ENCODE measurements at places on chromosomes 5 and 9. TPM values are rescaled to one million over a fixed set of nuclear protein-coding genes. Genes with fewer than 3 reads are reported as not detected.
A peak's percentile ranks its signal among the peaks of the same experiment; 100 is the strongest.

The TRIO gene
- 55.8 TPM for total RNA-seq

The SPINK7 gene
- total RNA-seq, result not detected

The GRIA1 gene
- total RNA-seq, result 1.2 TPM

The GLIPR2 gene
- 6.7 TPM for total RNA-seq

The FOXI1 gene
- total RNA-seq, result not detected

DNA sequence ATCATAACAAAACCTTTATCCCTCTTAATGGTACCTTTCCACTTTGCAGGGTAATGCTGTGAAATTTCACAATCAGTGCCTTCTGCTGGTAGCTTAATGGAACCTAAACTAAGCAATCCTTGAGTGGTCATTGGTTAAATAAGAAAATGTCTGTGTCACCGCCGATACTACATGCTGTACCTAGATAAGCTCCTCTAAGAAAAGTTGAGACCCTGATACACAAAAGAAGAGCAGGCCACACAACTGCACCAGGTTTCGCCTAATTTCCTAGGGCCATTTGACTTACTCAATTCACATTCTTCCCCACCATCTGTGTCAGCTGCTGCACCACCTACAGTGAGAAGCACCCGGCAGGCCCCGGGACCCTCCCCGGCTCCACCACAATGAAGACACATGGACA is 9.0 kb upstream of the EDF1 start:
- no peak for DNase-seq

- no peak for DNase-seq
Observed at GRCh38 chr5:883475-884181, 9.0 kb downstream of the BRD9 start.

GRCh38 chr5:2262620-2263019 is 379.9 kb upstream of the IRX4 start:
- no peak for DNase-seq

DNA sequence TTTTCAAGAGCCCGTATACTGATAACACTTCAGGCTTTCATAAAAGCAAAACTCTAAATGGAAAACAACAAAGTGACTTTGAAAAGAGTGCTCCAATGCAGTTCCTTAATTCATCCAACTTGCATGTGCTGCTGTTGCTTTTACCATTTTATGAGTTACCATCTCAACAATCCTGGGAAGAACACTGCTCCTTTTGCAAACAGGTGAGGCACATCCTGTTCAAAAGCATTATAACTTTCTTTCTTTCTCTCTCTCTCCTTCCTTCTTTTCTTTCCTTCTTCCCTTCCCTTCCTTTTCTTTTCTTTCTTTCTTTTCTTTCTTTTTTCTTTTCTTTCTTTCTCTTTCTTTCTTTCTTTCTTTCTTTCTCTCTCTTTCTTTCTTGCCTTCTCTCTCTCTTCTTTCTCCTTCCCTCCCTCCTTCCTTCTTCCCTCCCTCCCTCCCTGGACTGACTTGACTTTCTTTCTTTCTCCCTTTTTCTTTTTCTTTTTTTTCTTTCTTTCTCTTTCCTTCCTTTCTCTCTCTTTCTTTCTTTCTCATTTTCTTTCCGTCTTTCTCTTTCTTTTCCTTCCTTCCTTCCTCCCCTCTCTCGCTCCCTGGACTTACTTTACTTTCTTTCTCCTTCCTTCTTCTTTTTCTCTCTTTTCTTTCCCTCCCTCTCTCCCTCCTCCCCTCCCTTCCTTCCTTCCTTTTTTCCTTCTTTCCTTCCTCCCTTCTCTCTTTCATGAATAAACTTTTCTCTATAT is 11.2 kb upstream of the PARP8 start:
- no peak for DNase-seq

DNA sequence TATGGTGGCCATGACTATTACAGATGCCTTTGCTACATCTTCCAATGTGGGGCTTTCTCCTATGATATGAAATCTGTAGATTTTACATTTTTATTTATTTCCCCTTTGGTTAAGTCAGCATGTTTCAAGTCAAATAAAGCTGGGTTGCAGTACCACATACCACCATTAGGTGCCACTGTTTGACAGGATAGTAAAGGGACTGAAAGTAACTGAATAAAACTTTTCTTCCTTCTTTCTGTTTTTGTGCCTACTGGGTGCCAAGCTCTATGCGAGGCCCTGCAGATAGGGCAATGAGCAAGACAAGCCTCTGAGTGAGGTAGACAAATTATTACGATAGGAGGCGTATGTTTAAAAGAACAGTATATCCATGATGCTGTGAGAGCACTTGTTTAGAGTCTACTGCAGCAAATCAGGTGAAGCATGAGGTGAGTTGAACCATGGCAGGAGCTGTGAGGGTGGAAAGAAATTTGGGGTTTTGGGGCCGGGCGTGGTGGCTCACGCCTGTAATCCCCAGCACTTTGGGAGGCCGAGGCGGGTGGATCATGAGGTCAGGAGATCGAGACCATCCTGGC is 64.8 kb downstream of the GDNF start:
- DNase-seq, result peak; percentile 27

GRCh38 chr9:116087751-116088194 is 65.8 kb upstream of the PAPPA start:
- DNase-seq, result peak; percentile 80

- no peak for DNase-seq
Observed at GRCh38 chr9:130740218-130741023, 46.8 kb downstream of the EXOSC2 start.
